Activated CD4-positive, CD25-positive, alpha-beta regulatory T cell (primary cell): ENCODE measurements at places on chromosomes 1 and 21.

DNA sequence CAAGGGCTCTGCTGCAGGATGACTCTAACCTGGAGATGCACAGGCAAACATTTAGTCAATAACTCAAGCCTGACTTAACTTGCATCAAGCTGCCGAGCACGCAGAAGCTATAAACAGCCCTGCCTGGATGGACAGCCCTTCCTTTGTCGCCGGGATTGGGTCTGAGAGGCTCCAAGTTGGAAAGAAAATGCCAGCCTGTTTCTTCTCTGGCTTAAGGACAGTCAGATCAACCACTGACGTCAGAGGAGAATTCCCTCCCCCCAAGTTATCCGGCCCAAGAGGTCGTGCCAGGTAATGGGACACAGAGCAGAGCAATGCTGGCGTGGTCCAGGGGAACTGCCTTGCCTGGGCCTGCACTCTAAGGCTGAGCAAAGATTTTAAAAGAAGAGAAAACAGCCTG is 27.1 kb upstream of the LRRC38 start:
- DNase-seq = no peak

DNA sequence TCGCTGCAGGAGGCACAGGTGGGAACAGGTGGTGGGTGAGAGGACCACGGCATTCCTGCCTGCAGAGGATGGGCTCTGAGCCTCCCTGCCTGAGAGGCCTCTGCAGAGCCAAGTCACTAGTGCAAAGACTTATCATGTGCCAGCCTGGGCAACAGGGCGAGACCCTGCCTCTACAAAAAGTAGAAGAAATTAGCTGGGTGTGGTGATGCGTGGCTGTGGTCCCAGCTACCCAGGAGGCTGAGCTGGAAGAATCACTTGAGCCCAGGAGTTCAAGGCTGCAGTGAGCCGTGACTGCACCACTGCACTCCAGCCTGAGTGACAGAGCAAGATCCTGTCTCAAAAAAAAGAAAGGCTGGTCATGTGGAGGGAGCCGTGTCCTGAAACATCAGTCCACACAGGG is 46.4 kb downstream of the PKNOX1 start:
- DNase-seq = no peak

GRCh38 chr1:224329842-224330753 is at the start of gene NVL:
NVL (minus strand) TSS chr1:224330172; CDS start chr1:224330127, 45 bp downstream.
- DNase-seq = peak; percentile 57

DNA sequence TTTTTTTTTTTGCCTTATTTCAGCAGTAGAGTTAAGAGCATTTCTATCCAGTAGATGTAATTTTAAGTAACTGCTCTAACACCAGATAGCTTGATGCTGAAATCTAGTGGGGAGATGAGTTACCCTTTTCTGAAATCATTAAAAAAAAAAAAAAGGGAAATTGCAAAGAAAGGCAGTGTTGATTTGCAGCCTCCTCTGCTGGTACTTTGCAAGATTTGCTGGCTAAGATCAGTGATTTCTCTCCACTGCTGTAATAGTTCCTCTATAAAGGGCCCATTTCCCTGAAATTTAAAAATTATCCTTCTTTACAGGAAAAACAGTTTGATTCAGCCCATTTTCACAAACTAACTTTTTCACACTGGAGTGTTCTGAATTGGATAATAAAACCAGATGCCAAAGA is 120.6 kb downstream of the PTBP2 start:
- no peak for DNase-seq

- no peak for DNase-seq
Observed at GRCh38 chr1:162321809-162322422, 54.7 kb downstream of the SPATA46 start.

DNA sequence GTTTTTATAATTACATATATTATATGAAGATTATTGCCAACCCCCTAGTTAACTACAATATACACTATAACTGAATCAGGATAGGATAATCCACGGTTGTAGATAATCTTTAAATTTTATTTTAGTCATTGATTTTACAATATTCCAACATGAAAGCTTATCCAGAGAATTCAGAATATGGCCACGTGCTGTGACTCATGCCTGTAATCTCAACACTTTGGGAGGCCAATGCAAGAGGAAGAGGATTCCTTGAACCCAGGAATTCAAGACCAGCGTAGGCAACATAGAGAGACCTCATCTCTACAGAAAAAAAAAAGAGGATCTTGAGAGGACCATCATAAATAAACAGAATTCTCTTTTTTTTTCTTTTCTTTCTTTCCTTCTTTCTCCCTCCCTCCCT is 119.6 kb upstream of the CACYBP start:
- DNase-seq = no peak

- DNase-seq = no peak
Observed at GRCh38 chr1:224626042-224626441, 9.9 kb downstream of the CNIH3 start.

- DNase-seq = no peak
Observed at GRCh38 chr21:18549214-18549905, 145.8 kb upstream of the TMPRSS15 start.

GRCh38 chr21:42154237-42155044 is 64.5 kb upstream of the ABCG1 start:
- no peak for DNase-seq

DNA sequence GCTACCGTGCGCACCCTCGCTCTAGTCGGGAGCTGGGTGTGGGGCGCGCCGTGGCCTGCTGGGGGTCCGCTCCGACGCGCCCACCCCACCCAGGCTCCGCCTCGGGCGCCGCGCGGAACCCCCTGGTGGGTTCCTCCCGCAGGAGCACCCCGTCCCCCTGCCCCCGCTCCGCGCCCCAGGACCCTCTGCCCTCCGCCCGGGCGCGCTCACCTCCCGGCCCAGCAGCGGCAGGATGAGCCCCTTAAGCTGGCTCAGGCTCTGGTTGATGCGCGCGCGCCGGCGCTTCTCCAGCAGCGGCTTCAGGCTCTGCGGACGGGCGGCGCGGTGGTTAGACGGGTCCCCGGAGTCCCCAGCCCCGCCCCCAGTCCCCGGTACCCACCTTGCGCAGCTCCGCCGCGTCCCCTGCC is 319 bp downstream of the HES2 start:
- DNase-seq = no peak

DNA sequence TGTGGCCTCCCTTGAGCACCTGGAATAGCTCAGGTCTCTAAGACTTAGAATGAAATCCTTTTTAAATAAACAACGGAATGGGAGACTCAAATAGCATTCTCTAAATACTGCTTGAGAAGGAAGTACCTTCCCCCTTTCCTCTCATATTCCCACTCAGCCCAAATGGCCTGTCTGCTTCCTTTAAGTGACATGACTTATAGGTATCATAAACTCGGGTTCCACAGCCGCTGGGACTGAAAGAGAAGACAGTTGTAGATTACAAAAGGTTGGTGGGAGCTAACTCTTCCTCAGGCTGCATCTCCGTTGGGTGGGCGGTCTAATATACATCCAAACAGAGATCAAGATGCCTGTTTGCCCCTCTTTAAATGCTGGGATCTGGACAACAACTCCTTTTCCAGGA is 1.2 kb upstream of the HMCN1 start:
- no peak for DNase-seq

GRCh38 chr1:212142883-212143530 is 107.5 kb downstream of the DTL start:
- DNase-seq = no peak

GRCh38 chr1:10586125-10586524 is 111.4 kb downstream of the PEX14 start:
- no peak for DNase-seq

DNA sequence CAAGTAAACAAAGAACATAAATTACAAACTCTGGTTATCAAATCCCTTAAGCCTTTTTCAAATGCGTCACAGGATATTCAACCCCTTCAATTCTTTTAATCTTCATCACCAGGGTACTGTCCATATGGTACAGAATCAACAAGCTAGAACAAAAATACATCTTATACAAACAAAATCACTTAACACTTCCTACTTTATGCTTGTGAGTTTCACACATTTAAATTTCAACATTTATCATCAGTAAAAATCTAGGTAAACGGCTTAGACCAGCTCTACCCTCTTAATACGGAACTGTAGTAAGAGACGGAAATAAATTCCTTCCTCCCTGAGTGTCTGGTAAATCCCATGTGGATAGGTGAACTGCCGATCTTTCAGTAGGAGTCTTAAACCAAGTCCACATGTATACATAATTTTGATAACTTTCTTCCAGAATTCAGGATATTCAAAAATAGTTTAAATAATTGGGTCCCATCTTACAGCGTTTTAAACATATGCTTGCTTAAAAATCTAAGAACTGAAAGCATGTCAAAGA is 1.0 kb downstream of the CCDC181 start:
- no peak for DNase-seq

DNA sequence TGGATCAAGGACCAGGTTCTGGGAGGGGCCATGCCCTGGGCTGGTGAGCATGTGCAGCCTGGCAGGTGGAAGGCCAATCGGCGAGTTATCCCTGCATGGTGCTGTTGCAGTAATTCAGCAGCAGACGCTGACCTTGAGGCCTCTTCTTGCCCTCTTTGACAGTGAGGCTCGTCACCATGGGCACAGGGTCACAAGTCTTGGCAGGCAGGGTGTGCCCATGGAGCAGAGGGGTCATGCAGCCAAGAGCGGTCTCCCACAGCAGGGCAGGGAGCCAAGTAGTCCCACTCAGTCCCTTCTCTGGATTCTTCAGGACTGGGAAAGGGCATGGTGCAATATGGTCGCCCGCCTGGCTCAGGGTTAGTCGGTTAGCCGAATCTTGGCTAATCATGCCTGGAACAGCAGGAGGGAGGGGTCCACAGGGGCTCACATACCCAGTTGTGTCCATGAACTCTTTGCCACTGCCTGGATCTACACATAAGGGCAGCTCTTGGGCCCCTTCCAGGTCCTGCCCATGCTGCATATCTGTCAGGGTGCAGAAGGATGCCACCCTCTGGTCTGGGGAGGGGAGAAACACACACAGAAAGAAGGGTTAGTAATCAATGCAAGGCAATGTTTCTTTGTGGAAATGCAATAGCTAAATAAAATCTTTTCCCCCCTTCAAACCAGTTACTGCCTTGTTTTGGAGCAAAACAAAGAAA is 226.8 kb downstream of the SIPA1L2 start:
- DNase-seq = no peak

GRCh38 chr21:14866859-14867765 is 197.7 kb downstream of the NRIP1 start:
- no peak for DNase-seq

- DNase-seq = no peak
Observed at GRCh38 chr1:59357645-59358320, 60.9 kb downstream of the FGGY start.

- peak; percentile 14 for DNase-seq
Observed at GRCh38 chr1:100353071-100353801, 930 bp downstream of the CDC14A start.

DNA sequence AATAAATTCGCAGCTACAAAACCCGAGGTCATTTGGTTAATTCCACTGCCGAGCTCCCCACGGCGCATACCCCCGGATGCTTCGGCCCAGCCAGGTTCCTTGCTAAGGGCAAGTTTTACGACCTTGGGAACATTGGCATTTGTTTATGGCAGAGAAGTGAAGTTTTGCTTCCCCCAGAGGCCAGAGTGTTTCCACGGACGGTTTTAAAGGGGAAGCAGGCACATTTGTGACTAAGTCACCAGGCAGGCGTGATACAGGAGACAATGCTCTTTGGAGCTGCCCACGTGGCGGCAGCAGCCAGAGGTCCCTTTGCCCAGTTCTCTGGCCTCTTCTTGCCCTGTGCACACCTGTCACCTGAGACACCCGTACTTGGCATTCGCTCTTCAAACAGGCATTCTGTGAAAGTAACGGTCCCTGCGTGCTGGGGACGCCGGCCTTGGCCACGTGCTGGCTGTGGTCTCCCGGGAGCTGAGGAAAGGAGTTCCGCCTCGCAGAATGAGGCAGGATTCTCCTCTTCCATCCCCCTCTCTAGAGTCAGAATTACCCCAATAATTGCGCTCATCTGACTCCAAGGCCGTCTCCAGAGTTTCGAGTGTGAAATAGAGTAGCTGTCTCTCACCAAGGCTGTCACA is 138.3 kb downstream of the PRDM16 start:
- DNase-seq = no peak

DNA sequence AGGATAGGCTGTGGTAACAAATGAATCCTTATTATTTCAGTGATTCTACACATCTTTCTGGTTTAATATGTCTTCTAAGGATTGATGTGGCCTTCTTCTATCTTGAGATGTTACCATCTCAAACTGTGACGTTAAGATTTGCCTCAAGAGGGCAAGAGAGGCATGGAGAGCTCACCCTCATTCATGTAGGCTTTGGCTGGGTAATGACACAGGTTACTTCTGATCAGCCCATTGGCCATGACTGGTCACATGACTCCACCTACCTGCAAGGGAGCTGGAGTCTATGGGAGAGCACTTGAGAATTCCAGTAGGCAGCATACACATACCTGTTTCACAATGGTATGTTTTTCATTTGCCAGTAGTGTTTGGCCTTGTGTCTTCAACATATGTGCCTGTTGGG is 30.0 kb downstream of the CACHD1 start:
- DNase-seq = no peak

- no peak for DNase-seq
Observed at GRCh38 chr1:25809283-25809926, 9.4 kb downstream of the SELENON start.

DNA sequence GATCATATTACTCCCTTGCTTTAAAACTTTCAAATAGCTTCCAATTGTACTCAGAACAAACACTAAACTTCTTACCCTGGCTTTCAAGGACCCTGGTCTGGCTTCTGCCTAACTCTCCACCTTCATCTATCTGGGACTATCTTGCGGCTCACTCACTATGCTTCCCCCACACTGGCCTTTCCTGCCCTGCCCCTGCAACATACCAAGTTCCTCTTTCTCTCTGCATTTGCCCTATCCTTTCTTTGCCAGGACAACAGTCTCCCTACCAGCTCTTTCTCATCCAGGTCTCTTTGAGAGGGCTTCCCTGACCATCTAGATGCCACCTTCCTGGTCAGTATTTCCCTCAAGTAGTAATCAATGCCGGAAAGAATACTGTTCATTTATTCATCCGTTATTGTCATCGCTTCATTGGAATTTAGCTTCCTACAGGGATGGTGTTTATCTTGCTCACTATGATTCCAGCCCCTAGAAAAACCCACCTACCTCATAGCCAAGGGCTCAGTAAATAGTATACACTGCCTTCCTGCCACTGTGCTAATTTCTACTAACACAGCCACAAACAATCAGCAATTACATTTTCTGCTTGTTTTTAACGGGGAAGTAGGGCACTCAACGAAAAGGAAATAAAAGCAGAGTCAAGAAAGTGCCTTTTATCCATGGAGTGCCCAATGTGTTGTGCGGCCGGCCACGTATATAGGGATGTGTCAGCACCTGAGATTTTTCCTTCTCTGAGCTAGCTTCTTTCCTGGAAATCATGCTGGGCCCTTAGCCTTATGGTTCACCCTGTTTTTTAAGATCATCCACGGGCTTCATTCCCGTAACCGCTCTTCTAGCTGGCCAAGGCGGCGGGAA is 521 bp upstream of the CDC7 start:
- no peak for DNase-seq

DNA sequence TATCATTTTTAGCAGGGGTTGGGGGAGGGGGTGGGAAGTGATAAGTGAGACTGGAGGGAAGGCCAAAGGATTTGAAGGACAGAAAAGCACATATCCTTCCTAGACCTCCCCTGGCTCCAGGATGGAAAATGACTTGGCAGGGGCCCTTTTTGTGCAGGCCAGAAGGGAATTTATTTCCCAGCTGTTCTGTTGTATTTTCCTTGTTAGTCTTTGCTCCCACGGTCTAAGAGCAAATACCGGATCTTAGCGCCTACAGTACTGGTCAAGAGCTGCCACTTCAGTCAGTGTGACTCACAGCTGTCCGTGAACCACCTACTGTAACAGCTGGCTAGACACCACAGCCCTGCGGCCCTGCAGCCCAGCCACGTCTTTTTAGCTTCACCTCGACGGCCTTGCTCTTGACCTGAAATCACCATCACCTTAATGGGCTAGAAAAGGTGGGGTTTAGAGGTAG is 51.0 kb upstream of the ERRFI1 start:
- DNase-seq = no peak
